GM04503 (cell line): ENCODE measurements at places on chromosomes 3 and 15.

- DNase-seq: no peak
Observed at GRCh38 chr3:37540786-37541185, 320.9 kb upstream of the CTDSPL start.

DNA sequence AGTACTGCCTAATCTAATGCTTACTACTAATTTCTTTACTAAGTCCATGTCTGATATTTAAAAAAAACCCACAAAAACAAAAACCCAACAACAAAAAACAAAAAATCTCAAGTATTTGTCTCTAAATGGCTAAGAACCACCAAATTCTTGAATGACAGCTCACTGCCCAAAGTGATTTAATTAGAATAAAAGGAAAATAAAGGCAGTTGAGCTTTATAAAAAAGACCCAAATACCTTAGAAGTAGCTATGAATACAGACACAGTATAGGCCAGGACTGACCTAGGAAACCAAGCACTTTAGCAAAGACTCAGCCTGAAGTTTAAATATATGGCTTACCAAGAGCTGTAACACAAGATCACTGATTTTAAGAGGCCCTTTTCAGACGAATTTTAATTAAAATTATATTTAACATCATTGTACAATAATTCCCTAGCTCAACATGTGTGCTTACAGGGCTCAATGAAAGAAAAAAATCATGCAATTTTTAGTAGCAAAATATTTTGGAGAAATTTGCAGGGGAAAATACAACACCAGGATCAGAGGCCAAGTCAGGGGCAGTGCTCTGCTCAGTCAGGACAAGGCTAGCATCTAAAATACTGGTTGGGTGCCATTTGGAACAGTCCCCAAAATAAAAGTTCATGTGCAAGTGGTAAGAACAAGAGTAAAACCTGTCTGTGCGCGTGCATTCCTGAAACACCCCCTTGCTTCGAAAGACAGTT, 24.8 kb downstream of the UQCC5 start:
- no peak for DNase-seq

DNA sequence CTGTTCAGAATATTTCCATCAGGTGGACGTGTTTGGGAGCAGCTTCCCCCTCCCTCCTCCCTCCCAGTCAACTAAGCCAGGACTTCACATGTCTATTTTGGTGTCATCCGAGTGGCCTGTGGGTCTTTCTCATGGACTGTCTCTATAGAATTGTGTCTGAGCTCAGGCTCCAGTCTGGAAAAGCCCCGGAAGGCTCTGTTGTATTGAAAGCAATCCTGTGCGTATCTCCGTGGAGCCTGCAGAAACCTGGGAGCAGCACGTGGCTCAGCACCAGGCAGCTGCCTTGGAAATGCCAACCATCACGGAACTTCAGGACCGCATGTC, 25.2 kb downstream of the COLQ start:
- no peak for DNase-seq

- DNase-seq: no peak
Observed at GRCh38 chr3:146577662-146578061, 27.5 kb downstream of the PLSCR5 start.

GRCh38 chr15:37032091-37032775, 68.1 kb downstream of the MEIS2 start:
- DNase-seq: no peak

GRCh38 chr3:9192248-9193025, 57.0 kb downstream of the SRGAP3 start:
- no peak for DNase-seq

DNA sequence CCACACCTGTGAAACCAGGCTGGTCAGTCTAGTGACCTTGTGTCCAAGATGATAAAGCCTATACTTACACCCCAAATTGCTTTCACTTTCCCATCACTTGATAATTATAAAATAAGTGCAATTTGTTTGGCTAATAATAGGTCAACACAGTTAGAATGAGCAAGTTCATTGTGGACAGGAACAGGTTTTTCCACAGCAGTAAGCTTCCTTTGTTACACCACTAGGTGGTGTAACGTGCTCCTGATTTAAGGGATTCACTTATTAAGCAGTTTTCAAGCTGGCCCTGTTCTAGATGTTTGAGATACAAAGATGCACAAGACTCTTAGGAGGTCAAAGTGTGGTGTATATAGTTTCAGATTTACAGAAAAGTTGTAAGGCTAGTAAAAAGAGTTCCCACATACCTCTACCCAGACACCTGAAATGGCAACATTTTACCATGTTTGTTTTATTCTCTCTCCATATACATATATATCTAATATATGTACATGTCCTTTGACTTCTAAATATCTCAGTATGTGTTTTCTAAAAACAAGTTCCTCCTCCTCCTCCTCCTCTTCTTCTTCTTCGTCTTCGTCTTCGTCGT, 6.8 kb upstream of the MFSD1 start:
- no peak for DNase-seq
